Activated T-cell treated with anti-CD3 and anti-CD28 coated beads, Interleukin-2, amount 50 U/mL, for 72 hours (primary cell): ENCODE measurements at places on chromosomes 2 and 18. TPM values are rescaled to one million over a fixed set of nuclear protein-coding genes. Genes with fewer than 3 reads are reported as not detected.
A peak's percentile ranks its signal among the peaks of the same experiment; 100 is the strongest.

The RSAD2 gene
- 17.8 TPM for total RNA-seq

The PSD4 gene
- total RNA-seq = 174 TPM

The SLC40A1 gene
- total RNA-seq = 4.5 TPM

The ALLC gene
- total RNA-seq = not detected

The FN1 gene
- total RNA-seq = 0.60 TPM

The SKA1 gene
- 63.2 TPM for total RNA-seq

The SNORC gene
- total RNA-seq = 4.1 TPM

The SETBP1 gene
- total RNA-seq = 3.8 TPM

The AQP12B gene
- not detected for total RNA-seq

The ANKAR gene
- total RNA-seq = 7.5 TPM

The CFAP221 gene
- total RNA-seq = not detected

The SLC23A3 gene
- 3.1 TPM for total RNA-seq

- H3K27me3 ChIP-seq = no peaks in the 10 kb centered on the region
- no peaks in the 10 kb centered on the region for H3K36me3 ChIP-seq
- DNase-seq = no peak
- H3K4me3 ChIP-seq = no peak overlapping the region
- H3K27ac ChIP-seq = peak overlapping the region; percentile 83
- H3K4me1 ChIP-seq = peaks cover 48% of the 10 kb centered on the region
Measured at GRCh38 chr18:48813321-48813720, 137.4 kb downstream of the SMAD7 start.

GRCh38 chr2:218631837-218632236 is 24.1 kb downstream of the PLCD4 start:
- DNase-seq = no peak
- H3K27ac ChIP-seq = no peak overlapping the region
- no peak overlapping the region for H3K4me3 ChIP-seq
- no peaks in the 10 kb centered on the region for H3K27me3 ChIP-seq
- H3K4me1 ChIP-seq = peaks cover 5% of the 10 kb centered on the region
- peaks cover 5% of the 10 kb centered on the region for H3K36me3 ChIP-seq

DNA sequence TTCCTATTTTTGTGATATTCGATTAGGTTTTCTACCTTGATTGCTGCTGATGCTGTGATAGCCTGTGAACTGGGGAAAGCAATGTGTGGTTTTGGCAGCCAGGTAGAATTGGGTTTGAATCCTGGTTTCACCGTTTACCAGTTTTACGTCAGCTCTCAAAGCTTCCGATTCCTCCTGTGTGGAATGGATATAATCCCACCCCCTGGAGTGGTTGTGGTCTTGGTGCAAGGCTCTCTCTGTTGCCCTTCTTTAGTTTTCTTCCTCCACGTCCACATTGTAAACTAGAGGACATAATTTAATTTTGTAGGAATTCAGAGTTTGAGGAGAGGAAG is 45.0 kb downstream of the PHLPP1 start:
- H3K4me3 ChIP-seq = no peak overlapping the region
- H3K36me3 ChIP-seq = no peaks in the 10 kb centered on the region
- H3K4me1 ChIP-seq = peaks cover 7% of the 10 kb centered on the region
- no peak overlapping the region for H3K27ac ChIP-seq
- DNase-seq = no peak

DNA sequence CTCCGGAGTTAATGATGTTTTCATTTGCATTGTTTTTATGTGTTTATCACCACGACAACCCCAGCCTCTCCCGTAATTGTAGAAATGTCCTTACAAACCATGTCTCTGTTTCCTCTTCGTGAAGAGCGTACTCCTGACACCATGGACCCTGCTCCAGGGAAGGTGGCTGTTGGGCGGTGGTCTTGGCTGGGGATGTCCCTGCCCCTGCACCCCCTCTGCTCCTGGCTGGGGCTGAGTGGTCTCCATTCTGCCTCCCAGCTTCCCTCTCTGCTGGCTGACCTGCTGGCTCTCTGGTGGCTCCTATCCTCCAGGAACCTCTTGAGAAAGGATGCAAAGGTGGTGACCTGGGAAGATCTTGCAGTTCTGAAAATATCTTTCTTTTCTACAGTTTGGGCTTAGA is 81.1 kb downstream of the ASB1 start:
- H3K4me3 ChIP-seq = no peak overlapping the region
- DNase-seq = no peak
- H3K36me3 ChIP-seq = no peaks in the 10 kb centered on the region
- H3K27me3 ChIP-seq = peaks cover 7% of the 10 kb centered on the region
- no peak overlapping the region for H3K27ac ChIP-seq

- H3K27me3 ChIP-seq = peaks cover 14% of the 10 kb centered on the region
- H3K4me3 ChIP-seq = no peak overlapping the region
- H3K27ac ChIP-seq = no peak overlapping the region
- H3K36me3 ChIP-seq = no peaks in the 10 kb centered on the region
- H3K4me1 ChIP-seq = no peaks in the 10 kb centered on the region
- no peak for DNase-seq
Measured at GRCh38 chr18:11500153-11501122, 109.0 kb upstream of the SLC35G4 start.

- DNase-seq = no peak
- H3K27me3 ChIP-seq = peaks cover 14% of the 10 kb centered on the region
- H3K36me3 ChIP-seq = no peaks in the 10 kb centered on the region
- no peak overlapping the region for H3K27ac ChIP-seq
Measured at GRCh38 chr2:69097891-69098655, 85.1 kb downstream of the ANTXR1 start.

DNA sequence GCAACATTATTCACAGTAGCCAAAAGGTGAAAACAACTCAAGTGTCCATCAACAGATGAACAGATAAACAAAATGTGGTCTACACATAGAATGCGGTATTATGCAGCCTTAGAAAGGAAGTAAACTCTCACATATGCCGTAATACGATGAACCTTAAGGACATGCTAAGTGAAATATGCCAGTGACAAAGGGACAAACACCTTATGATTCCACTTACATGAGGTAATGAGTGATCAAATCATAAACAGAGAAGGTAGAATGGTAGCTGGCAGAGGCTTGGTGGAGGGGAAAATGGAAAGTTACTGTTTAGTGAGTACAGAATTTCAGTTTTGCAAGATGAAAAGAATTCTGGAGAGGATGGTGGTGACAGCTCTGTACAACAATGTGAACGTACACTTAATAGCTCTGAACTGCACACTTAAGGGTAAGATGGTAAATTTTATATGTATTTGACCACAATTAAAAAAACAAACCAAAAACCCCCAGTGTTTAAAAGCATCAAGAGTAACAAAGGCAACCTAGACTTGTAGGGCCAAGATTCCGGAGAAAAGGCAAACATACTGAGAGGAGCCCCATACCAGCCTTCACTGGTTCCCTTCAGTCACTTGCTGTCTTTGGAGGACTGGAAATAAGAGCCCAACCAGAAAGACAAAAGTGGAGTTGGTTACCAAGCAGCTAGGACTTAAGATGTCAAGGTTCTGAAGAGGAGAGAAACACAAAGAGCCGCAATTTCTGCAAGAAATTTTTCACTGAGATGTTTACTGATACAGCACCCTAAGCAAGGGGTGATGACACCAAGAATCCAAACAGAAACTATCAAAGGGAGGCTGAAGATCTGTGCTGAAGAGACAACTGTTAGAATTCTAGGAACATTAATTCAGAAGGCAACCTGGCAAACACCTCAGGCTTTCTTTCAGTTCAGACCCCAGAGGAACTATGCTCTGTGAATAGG is 61.3 kb downstream of the CUL3 start:
- peak overlapping the region; percentile 54 for H3K4me3 ChIP-seq

- no peak overlapping the region for H3K4me3 ChIP-seq
- DNase-seq = no peak
- H3K27me3 ChIP-seq = no peaks in the 10 kb centered on the region
- peak overlapping the region; percentile 15 for H3K27ac ChIP-seq
Measured at GRCh38 chr2:223860809-223861738, 23.7 kb upstream of the AP1S3 start.

GRCh38 chr2:240640939-240641338 is 15.7 kb downstream of the GPR35 start:
- DNase-seq = no peak
- peaks cover 4% of the 10 kb centered on the region for H3K27me3 ChIP-seq
- H3K36me3 ChIP-seq = no peaks in the 10 kb centered on the region
- no peak overlapping the region for H3K4me3 ChIP-seq
- no peaks in the 10 kb centered on the region for H3K4me1 ChIP-seq

GRCh38 chr2:82282111-82282882 is 1977.7 kb upstream of the LRRTM1 start:
- no peaks in the 10 kb centered on the region for H3K4me1 ChIP-seq
- no peak overlapping the region for H3K27ac ChIP-seq
- DNase-seq = no peak
- H3K4me3 ChIP-seq = no peak overlapping the region
- no peaks in the 10 kb centered on the region for H3K27me3 ChIP-seq

GRCh38 chr2:64013053-64013452 is 6.2 kb downstream of the VPS54 start:
- H3K36me3 ChIP-seq = no peaks in the 10 kb centered on the region
- no peak for DNase-seq
- H3K27me3 ChIP-seq = no peaks in the 10 kb centered on the region
- peaks cover 39% of the 10 kb centered on the region for H3K4me1 ChIP-seq

DNA sequence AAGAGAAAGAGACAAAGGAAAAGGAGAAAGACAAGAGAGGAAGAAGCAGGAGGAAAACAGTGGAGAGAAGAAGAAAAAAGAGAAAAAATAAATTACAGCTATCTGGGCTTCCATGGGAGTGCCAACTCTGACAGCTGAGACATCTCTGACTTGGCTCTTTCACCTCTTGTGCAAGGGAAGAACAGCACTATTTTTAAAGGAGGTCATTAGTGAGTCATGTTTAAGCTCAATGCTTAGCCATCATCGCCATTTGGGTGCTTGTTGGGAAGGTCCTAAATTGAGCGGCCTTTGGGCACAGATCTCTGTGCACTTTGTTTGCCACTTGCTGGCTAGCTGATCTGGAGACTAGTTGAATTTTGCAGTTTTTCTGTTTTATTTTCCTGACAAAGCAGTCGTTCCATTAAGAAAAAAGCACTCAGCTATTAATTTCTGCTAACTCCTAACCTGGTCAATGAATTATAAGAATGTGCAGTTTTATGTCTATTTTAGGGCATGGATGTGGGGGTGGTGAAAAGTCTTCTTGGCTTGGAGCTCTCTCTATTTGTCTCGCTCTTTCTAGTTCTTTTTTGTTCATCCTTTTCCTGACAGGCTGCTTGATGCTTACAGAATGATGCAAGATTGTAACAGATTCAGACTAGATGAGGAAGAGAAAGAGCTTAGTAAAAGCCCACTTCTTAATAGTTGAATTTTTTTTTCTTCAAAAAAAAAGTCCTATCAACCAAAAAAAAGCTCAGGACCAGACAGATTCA is 231.5 kb downstream of the SLC8A1 start:
- no peak overlapping the region for H3K27ac ChIP-seq
- no peak overlapping the region for H3K4me3 ChIP-seq
- peaks cover 5% of the 10 kb centered on the region for H3K36me3 ChIP-seq
- H3K4me1 ChIP-seq = no peaks in the 10 kb centered on the region

GRCh38 chr2:71951083-71951468 is 196.6 kb downstream of the CYP26B1 start:
- H3K4me1 ChIP-seq = no peaks in the 10 kb centered on the region
- peaks cover 12% of the 10 kb centered on the region for H3K27me3 ChIP-seq
- no peak overlapping the region for H3K4me3 ChIP-seq
- DNase-seq = no peak
- H3K36me3 ChIP-seq = no peaks in the 10 kb centered on the region
- no peak overlapping the region for H3K27ac ChIP-seq

DNA sequence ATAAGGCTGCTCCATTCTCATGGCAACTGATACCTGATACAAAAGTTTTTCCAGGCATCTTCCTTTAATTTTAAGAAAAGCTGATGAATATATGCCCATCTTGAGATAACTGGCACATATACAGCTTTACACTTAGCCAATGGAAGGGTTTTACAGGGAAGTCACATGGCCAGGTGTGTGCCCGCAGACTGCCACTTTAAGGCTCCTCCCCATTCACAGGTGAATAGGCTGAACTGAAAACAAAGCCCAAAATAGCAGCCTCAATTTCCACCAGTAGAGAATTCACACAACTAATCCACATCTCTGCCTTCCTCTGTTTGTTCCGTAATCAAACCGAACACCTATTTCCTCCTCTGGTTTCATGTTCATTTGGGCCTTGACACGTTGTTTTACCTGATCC is 9.8 kb upstream of the ME2 start:
- no peak overlapping the region for H3K27ac ChIP-seq
- no peaks in the 10 kb centered on the region for H3K4me1 ChIP-seq
- no peak for DNase-seq
- no peak overlapping the region for H3K4me3 ChIP-seq
- peaks cover 4% of the 10 kb centered on the region for H3K27me3 ChIP-seq

DNA sequence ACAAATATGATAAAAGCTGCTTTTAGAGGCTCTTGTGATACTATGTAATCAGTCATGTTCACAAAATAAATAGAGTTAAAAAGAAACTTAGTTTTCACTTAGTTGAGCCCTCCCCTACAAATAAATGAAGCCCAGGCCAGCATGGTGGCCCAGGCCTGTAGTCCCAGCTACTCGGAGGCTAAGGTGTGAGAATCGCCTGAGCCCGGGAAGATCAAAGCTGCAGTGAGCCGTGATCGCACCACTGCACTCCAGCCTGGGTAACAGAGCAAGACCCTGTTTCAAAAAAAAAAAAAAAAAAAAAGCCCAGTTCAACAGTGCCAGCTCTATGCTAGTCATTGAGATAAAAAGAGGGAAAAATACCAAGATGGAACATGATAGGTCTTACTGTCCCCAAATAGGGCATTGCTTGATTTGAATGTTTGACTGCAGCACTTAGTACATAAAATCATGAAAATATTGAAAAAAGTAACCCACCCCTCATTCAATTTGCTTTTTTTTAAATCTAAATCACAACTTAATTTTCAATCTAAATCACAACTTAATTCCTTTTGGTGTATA is 1.5 kb downstream of the ASNSD1 start:
- peaks cover 46% of the 10 kb centered on the region for H3K4me1 ChIP-seq
- no peak for DNase-seq
- H3K4me3 ChIP-seq = no peak overlapping the region
- no peak overlapping the region for H3K27ac ChIP-seq

DNA sequence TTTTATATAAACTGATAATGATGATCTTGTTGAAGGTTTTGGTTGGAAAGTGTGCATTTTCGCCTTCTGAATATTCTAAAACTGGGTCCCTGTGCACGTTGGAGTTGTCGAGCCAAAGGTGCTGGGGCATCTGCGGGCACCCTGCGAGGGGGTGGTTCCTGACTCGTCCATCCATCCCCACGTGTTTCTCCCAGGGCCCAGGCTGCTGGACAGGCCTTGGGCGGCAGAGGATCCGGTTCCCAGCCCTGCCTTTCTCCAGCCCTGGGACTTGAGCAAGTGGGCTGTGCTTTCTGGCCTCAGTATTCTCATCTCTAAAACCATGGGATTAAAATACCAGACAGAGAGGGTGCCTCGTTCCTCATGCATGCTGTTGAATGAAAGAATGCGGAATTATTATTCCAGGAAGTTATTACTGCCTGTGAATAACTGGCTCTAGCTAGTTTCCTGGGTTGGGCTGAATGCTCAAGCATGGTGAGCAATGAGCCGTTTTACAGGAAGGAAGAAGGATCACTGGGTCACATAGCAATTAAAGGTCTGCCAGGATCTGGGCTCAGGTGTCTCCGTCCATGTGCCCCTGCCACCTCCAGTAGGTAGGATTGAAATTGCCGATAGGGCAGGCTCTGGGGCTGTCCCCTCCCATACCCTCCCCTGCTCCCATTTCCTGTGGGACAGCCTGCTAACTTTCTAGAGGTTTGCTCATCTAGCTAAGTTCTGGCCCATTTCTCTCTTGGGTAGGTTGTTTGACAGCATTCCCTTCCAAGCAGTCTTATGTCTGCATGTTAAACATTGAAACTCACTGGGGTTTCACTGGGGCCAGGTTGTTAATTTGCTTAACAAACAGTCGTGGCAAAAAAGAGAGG is 77.2 kb upstream of the HS6ST1 start:
- H3K27ac ChIP-seq = no peak overlapping the region
- H3K27me3 ChIP-seq = peaks cover 7% of the 10 kb centered on the region
- H3K4me1 ChIP-seq = no peaks in the 10 kb centered on the region
- no peak overlapping the region for H3K4me3 ChIP-seq
- H3K36me3 ChIP-seq = no peaks in the 10 kb centered on the region
- DNase-seq = no peak
